ENCODE measurements at places on chromosomes 6 and 20. TPM values are rescaled to one million over a fixed set of nuclear protein-coding genes. Genes with fewer than 3 reads are reported as not detected.

The SLC22A2 gene
- total RNA-seq = not detected

The EDN1 gene
- 18.7 TPM for total RNA-seq

The ALDH5A1 gene
- 1.3 TPM for total RNA-seq

The CALHM4 gene
- total RNA-seq = not detected

The FERMT1 gene
- 11.9 TPM for total RNA-seq

The HLA-DQB1 gene
- total RNA-seq = not detected

The TFAP2C gene
- total RNA-seq = not detected

The ARMH2 gene
- not detected for total RNA-seq

DNA sequence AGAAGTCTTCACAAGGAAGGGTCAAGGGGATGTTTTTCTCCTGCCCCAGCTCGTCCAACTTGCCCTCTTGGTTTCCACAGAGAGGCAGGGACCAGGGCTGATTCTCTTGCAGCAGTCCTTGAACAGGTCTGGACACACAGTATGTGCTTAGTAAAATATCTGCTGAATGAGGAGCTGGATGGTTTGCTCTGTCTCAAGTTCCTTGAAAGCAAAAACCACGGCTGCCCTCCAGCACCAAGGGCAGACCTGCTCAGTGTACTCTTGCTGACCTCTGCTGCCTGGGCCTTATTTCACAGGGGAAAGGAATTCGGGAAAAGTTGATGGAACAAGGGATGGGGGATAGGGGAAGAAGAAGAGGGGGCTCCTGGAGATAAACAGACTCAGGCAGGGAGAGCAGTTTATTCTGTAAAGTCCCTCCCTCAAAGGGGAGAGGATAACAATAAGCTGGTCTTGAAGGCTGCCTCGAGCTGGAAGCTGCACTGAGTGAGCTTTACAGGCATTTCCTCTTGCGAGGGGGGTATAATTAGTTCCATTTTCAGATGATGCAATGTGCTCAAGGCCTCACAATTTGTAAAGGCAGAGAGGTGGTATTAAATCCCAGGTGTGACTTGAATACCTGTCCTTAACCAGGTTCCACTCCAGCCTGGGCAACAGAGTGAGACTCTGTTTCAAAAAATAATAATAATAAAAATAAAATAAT is 10.3 kb downstream of the KCNK5 start:
- DNase-seq = peak; percentile 49

GRCh38 chr6:151239603-151240035 is at the start of gene AKAP12:
Gene AKAP12, plus strand, starts transcription at chr6:151239967. Its CDS starts 596 bp downstream, at chr6:151240563.
- DNase-seq = no peak

DNA sequence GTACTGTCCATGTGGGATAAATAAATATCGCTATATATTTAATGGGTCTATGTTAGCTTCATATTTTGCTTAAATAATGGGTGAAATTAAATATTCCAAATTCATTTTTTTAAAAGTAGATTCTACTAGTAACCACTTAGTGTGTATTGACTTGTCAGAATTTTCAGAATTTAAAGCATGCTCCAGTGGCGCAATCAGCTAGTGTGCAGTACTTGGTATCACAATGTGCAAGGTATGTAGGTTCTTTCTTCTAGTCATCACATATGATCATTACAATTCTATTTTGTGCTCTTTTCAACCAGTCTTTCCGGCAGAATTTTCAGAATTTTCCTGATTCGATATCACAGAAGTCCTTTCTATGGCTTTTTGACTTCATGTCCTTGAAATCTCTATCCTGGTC is 32.6 kb downstream of the PDE7B start:
- no peak for DNase-seq

GRCh38 chr20:49579874-49580812 is 12.2 kb upstream of the PTGIS start:
- DNase-seq = no peak

DNA sequence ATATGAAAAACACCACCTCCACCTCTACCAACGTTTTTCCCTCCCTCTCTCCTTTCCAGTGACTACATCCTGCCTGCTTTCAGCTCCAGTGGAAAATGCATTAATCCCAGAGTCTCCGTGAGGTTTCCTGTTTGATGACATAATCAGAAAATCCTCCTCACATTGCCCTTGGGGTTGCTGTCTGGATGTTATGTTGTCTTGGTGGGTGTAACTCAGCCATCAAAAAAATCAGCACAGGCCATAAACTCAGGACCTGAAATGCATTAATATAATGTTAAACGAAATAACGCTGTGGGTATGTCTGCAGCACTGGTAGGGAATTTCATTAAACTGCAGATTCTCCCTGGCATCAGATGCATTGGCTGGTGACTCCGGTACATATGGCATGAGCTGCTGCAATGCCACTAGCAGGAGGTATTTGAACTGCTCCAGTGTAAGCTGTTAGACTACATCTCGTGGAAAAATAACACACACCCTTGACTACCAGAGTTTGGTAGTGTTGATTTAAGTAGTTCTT is 297.8 kb downstream of the PRL start:
- no peak for DNase-seq

DNA sequence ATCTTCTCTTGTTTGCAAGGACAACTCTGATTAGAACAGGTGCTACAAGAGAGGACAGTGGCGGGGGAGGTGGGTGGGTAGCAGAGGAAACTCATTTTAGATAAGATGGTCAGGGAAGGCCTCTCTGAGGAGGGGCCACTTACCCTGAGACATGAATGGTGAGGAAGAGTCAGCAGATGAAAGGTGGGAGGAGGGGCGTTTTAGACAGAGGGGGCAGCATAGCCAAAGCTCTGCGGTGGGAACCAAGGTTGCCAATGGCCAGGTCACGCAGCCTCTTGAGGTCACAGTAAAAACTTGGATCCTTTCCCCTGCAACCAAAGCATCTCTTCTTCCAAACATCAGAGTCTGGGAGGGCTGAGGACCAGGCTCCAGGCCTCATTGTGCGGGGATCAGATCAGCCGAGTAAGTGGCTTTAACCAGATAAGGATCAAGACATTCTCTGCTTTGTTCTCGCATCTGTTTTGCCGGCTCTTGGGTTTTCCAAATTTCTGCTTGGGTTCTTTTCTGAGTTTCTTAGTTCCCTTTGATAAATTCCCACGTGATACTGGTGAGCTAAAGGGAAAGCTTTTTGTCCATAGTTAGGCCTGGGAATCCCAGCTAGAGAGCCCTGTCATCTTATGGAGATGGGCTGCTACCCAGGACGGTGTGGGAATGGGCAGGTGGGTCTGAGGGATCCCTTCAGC is 5.5 kb upstream of the CD40 start:
- no peak for DNase-seq

- no peak for DNase-seq
Measured at GRCh38 chr6:15246217-15246665, 372 bp downstream of the JARID2 start.

DNA sequence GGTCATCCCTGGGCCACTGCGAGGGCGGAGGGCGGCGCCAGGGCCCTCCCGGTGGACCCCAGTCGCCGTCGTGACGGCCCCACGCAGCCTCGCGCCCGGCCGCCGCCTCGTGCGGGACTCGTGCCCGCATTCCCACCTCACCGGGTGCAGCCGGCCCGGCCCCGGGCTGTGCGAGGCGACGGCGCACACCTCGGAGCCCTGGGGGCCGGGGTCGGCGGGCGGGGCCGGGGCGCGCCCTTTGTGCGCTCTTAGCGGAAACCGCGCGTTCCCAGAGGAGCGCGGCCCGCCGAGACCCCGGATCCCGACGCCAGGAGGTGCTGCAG is 5.5 kb upstream of the DLL1 start:
- DNase-seq = no peak

DNA sequence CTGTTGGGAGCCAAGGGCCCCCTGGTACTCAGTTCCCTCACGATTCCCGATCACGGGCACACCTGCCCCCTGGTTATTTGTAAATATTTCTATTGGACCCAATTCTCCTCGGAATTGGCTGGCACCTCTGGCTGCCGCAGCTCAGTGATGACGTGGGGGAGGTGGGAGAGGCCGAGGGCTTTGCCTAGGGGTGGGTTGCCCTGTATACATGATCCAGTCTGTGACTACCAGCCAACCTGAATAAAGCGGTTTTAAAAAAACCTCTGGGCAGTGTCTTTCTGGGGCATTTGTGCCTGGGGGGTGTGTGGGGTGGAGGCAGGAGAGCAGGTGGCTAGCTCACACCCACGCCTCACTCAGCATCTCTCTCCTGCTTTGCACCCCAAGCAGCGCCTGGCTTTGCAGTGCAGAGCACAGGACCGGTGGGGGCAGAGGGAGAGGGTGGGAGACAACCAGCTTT is 42.2 kb downstream of the VSTM2L start:
- peak; percentile 24 for DNase-seq

DNA sequence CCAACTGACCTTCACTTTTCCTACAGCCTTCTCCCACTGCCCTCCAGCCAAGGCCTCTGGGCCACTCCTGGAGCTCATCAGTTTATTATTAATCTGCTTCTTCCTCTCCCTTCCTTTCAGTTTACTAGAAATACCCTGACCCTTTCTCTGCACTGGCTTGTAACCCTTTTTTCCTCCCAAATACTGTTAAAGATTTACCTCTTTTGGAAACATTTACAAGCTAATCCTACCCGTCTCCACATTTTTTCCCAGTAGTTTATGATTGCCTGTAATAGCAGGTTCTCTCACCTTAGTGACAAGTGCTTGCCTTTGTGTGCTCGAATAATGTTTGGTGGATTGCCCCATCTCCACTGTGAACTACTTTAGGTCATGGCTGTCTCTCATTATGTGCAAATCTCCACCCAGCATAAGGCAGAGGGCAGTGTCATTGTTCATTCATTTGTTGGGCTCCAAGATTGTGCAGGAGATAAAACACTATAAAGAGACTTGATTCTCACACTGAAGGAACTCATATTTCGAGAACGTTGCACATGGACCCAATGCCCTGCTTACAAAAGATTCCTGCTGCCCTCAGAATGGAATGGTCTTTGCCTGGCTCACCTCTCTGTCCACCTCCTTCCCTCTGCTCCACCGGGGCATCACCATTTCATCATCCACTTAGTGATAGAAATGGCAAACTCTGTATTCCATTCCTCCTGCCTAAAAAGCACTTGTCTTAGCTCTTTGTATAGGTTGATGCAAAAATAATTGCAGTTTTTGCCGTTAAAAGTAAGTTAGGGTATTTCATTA is 491.1 kb downstream of the UTRN start:
- DNase-seq = no peak

DNA sequence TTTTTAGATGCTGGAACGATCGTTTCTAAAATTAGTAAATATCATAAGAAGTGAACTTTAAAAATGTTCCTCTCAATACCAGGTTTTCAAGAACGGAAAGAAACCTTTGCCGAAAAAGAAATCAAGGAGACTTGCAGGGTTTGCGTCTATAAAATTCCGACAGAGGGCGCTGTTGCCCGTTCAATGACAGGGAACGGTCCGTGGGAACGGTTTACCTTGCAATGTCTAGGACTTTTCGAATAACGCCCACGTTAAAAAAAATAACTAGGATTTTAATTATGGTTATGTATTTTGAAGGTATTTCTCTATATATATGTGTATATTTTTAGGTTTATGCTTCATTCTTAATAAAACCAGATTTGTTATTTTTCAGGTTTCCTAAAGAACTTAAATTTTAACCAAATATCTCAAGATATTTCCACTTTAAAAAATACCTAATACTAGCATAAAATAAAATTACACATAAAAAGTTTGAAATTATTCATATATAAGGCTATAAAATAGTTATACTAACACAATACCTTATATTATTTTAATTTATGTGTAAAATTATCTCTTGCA is 2.5 kb upstream of the TFAP2B start:
- peak; percentile 76 for DNase-seq

GRCh38 chr20:42494290-42494689 is 695.4 kb downstream of the PTPRT start:
- DNase-seq = no peak

DNA sequence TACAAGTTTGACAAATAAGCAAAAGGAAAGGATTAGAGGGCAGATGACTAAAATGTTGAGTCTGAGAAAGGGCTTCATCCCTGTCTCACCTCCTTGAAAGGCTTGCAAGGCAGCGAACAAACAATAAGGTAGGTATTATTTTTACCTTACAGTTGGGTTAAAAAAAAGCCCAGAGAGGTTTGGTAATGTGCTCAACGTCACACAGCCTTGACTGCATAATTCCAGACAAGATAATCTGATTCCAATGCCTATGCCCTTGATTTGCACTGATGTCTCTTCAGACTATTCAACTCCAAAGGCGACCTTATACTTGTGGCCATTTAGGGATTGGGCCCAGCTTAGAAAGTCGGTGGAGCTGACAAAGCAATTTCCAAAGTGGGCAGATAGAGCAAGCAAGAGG is 1.7 kb downstream of the ARG1 start:
- DNase-seq = no peak

DNA sequence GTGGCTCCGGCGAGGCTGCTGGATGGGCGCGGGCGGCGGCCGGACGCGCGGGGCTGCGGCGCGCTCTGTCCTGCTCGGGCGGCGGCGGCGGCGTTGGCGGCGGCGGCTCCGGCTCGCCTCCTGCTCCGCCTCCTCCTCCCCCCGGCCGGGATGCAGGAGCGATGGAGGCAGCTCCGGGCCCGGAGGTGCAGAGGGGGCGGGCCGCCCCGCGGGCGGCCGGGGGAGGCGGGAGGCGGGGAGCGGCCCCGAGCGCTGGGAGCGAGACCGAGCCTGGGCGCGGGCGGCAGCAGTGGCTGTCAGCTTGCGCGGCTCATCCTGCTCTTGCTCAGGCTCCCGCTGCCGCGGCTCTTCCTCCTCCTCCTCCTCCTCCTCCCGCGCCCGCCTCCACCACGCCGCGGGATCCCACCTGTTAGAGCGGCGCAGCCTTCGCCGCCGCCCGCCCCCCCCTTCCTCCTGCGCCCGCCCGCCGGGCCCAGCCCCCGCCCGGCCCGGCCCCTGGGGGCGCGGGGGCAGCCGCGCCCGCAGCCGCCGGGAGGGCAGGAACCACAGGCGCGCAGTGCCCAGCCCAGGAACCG is at the start of gene NOL4L:
Gene NOL4L, minus strand, starts transcription at position 323 of the 575 bp plus-strand sequence. CDS start 443 bp downstream, outside the sequence.
- DNase-seq = peak; percentile 78

DNA sequence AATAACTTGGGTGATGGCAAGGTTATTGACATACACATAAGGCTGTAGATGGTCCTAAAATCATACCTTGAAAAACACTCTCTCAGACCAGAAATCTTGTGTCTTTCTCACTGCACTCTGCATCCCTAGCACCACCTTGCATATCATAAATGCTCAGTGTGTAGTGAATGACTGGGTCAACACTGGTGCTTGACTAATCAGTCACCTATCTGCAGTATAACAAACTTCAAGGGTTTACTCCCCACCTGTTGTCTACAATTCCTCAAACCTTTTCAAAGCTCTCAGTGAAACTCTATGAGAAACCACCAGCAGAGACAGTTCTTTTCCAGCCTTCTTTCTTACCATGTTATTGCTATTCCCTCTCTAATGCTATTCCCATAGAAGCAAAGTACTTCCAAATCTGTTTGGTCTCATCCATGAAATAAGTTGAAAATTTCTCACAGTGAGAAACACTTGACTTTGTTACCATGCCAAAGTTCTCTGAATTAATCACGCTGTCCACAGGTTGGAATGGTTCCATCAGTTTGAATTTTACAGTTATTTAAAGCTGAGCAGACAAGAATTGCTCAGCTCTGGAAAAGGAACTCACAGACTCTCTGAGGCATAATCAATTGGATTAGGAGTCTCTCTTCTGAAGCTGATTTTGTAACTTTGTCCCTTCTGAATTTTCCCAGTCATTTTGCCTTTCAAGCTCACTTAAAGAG is 104.8 kb upstream of the EYA4 start:
- peak; percentile 69 for DNase-seq

All from stomach (tissue), 19 donors.